ENCODE measurements at places on chromosomes 5 and 9. TPM values are rescaled to one million over a fixed set of nuclear protein-coding genes. Genes with fewer than 3 reads are reported as not detected.

GRCh38 chr5:123785162-123786071 is 273.4 kb downstream of the CSNK1G3 start:
- DNase-seq = peak; percentile 52

DNA sequence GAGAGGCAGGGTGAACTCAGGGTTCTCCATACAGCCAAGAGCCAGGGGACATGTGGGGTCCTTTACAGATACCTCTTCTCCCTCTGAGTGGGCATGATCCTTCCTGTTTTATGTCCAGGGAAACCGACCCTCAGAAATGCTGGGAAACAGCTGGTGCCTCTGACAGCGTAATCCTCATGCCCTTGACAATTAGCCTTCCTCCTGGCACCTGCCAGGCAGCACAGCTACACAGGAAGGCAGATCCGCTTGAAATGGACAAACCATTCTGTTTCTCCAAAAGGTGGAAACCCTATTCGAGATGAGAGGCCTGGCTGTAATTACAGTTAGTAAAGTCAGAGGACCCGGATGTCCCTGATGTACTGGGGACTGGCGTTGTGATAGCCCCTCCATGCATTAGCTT is 7.2 kb downstream of the ERGIC1 start:
- DNase-seq = no peak

The PTGES gene
- 8.8 TPM for polyA plus RNA-seq

DNA sequence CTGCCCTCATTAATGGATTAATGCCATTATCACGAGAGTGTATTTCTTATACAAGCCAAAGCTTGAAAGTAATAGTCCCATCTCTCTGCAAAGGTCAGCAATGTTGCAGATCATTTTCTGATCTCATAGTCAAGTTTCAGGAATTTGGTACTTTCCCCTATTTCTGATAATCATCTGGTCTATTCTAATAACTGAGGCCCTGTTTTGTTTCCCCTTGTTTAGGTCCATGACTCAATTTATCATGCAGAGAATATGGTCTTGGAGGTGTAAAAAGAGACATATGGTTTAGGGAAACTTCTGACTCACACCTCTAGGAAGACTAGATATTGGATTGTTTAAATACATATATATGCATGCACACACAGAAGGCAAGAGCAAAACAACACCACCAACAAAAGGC is 339.3 kb upstream of the NUDT12 start:
- peak; percentile 6 for DNase-seq

The BTNL8 gene
- polyA plus RNA-seq = not detected

The SDHA gene
- 116 TPM for polyA plus RNA-seq

The TOR2A gene
- polyA plus RNA-seq = 5.0 TPM

DNA sequence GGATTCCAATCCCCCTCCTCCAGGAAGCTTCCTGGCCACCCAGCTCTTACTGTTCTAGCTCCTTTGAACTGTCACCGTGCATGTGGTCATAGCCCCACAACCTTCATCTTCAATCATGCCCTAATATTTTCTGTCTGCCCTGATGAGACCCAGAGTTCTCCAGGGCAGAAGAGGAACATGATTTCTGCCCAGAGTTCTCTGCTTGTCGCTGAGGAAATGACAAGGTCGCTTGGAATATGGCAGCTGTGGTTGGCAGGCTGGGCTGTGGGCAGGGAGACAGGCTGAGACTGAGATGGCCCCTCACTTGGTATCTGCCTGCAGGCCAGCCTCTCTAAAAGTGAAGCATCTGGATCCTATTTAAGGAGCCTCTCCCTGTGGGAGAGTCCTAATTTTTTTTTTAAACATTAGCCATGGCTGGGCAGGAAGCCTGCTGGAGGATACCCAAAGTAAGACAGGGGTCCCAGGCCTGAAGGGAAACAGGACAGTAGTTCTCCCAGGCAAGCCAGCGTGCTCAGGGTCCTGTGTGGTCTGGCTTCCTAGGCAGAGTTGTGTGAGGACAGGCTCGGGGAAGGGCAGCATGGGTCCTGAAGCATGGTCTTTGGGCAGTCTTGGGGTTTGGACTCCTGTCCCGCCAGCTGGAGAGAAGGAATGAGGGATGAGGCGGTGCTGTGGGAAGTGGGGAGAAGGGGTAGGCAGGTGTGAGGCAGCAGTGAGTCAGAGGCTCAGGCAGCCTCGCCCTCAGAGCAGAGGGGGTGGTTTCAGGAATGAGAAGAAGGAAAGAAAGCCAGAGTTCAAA is 242.1 kb downstream of the FSTL4 start:
- DNase-seq = peak; percentile 18

The PLPPR1 gene
- polyA plus RNA-seq = not detected

GRCh38 chr5:64827703-64828102 is 59.0 kb downstream of the CWC27 start:
- no peak for DNase-seq

The NME5 gene
- polyA plus RNA-seq = 1.2 TPM

The IFNB1 gene
- not detected for polyA plus RNA-seq

GRCh38 chr5:72015103-72015548 is 92.1 kb upstream of the MAP1B start:
- peak; percentile 75 for DNase-seq

GRCh38 chr9:131319486-131319885 is 30.0 kb downstream of the PLPP7 start:
- no peak for DNase-seq

GRCh38 chr9:16545639-16546038 is 324.8 kb downstream of the BNC2 start:
- no peak for DNase-seq

DNA sequence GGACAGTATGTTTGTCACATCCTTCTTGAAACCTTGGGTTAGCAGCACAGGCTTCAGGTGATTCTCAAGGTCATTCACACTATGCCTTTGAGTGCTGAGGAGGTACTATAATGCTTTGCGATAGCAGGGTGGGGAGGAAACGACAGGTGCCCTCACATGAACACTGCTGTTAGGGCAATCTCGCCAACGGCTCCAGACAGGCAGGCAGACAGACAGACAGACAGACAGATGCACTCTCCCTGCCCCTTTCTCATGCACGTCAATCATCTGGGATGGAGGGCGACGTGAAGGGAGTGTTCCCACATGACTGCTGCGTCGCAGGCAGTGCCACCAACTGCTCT is 82.9 kb downstream of the RAPGEF1 start:
- no peak for DNase-seq

The TTC16 gene
- 0.02 TPM for polyA plus RNA-seq

DNA sequence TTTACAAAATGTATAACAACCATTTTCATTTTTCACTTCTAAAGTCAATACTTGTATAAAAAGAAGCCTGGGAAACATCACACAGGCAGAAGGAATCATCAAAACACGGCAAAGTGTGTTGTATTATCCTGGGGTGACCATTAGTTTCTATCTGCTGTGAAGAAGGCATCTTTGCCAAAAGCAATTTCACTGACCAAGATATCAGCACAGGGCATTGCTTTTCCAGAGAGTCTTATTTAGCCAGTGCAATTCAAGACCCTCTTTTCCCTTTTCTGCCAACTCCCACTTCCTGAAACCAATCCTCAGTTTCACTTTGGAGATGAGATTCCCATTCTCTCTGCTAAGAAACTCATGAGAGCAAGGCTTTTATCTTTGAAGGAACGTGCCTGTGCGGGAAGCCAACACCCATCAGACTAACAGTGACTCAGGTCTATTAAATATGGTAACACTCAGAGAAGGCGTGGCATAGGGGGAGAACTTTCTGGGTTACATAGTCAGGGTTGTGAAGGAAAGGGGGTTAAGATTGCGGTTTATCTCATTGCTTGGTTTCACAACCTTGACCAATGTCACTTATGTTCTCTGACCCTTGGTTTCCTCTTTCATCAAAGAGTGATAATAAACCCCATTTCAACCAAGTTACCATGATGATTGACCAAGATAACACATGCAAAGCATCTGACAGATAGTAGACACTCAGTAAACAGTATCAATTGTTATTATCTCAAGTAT is 666.9 kb upstream of the KLF4 start:
- DNase-seq = peak; percentile 24

The MCIDAS gene
- not detected for polyA plus RNA-seq

- DNase-seq = no peak
These were observed 76.6 kb downstream of the GOLM1 start for GRCh38 chr9:86022687-86023266.

The RBM18 gene
- 25.1 TPM for polyA plus RNA-seq

The PCDHGA7 gene
- 3.0 TPM for polyA plus RNA-seq

The OR1J2 gene
- polyA plus RNA-seq = 0.19 TPM
